ENCODE measurements at places on chromosomes 13 and 19.

DNA sequence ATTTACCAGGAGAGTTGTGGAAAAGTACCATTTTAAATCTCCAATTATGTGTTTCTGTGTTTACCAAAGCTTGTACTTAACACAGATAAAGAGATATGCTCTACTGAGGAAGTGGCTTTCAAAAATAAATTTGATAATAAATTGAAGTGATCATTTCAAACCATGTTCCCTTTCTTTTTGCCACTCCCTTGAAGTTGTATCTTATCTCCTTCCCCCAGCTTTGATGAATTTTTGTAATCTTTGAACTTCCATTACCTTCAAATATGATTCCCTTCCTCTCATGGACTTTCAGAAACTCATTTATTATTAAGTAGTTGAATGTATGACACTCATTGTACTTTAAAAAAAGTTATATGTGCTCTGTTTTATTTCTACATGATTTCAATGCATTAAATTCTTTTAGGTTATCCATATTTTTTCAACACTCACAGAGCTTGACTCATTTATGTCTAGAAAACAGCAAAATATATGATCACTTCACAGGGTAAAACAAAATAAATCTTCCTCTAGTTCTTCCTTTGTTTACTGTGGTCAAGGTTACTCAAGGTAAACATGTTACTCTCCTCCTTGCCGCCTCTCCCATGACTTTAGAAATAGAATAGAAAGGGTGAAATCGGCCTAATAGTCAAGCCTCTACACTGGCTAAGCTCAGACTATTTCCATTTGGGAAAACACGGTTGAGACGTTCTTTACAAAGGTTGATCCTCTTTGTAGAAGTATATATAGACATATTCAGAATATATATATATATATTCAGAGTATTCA is 251.2 kb upstream of the SPRY2 start:
- no peaks in the 10 kb centered on the region for H3K36me3 ChIP-seq
- no peaks in the 10 kb centered on the region for H3K27me3 ChIP-seq
- no peaks in the 10 kb centered on the region for H3K4me1 ChIP-seq
- H3K27ac ChIP-seq: no peak overlapping the region

DNA sequence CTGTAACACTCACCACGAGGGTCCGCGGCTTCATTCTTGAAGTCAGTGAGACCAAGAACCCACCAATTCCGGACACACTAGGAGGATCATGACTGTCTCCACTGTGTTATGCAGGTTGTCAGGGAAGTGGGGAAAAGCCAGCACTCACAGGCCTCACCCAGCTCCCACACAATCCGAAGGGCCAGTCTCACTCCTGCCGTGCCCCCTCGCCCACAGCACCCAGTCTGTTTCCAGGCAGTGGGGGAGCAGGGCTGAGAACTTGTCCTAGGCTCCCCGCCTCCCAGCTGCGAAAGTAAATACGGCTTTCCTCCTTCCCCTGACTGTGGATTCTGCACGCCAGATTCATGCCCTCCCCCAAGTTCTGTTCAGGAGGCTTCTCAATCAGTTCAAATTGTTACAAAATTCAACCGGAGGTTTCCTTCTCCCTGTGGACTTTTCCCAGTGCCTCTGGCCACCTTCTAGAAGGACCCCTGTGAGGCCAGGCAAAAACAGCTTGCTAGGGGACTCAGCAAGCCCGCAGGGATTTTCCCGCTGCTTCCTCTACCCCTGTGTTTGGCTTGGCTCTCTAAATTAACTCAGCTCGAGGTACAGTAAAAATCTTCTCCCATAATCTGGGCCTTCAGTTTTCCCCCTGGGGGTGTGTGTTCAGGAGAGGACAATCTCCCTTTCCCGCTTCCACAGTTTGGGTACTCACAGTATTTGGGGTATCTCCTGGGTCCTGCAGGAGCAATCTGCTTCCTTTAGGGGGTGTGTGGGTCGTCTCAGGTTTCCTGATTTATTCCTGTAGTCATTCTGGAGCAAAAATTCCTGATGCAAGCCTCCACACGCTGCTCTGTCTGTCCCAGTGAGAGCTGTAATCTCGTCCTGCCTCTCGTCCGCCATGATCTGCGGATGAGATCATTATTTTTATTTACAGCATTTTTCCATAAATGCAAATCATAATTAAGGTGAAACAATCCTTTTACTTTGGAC is 899.8 kb downstream of the GPC5 start:
- no peak overlapping the region for H3K27ac ChIP-seq
- no peaks in the 10 kb centered on the region for H3K27me3 ChIP-seq
- no peaks in the 10 kb centered on the region for H3K36me3 ChIP-seq
- H3K4me1 ChIP-seq: no peaks in the 10 kb centered on the region
- DNase-seq: no peak

DNA sequence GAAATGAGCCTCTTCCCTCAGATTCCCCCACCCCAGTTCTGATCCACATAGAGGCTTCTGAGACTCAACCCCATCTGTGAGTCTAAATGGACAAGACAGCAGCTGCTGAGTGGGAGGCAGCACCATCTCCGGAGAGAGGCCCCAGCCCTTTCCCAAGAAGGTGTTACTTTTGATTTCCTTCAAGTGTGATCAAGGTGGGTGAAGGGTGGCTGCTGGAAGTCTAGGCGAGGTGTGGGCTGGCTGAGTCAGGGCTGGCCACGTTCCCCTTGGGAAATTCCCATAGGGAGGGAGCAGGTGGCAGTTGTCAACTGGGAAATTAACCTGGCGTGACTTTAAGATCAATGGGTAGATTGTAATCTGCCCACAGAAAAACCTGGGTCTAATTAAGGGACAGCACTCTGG is 148.0 kb downstream of the FOXO1 start:
- no peak for DNase-seq
- H3K4me1 ChIP-seq: no peaks in the 10 kb centered on the region
- no peak overlapping the region for H3K4me3 ChIP-seq
- no peaks in the 10 kb centered on the region for H3K27me3 ChIP-seq

- no peak overlapping the region for H3K27ac ChIP-seq
- H3K4me3 ChIP-seq: no peak overlapping the region
- no peak for DNase-seq
- no peaks in the 10 kb centered on the region for H3K27me3 ChIP-seq
- H3K4me1 ChIP-seq: no peaks in the 10 kb centered on the region
- H3K36me3 ChIP-seq: no peaks in the 10 kb centered on the region
These were observed 605.3 kb upstream of the SPRY2 start for GRCh38 chr13:80946008-80946802.

- no peak overlapping the region for H3K4me3 ChIP-seq
- H3K4me1 ChIP-seq: no peaks in the 10 kb centered on the region
- H3K27me3 ChIP-seq: no peaks in the 10 kb centered on the region
- no peak for DNase-seq
- H3K27ac ChIP-seq: no peak overlapping the region
These were observed 46.1 kb downstream of the LHFPL6 start for GRCh38 chr13:39556866-39557265.

DNA sequence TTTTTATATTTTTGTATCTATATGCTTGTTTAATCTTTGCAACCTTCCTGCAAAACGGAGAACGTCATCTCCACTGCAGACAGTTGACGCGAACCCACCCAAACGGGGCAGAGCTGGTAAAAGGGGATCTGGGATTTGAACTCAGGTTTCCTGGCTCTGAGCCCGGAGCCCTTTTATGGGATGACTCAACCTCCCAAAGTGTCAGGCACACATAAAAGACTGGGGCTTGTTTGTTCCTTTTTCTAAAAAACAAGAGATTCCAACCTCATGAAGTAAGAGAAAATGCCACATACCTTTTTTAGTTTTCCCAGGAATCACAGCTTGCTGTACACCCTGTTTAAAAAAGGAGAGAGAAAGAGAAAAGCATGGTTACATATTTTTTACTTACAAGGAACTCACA is 78.9 kb downstream of the GADD45B start:
- no peaks in the 10 kb centered on the region for H3K27me3 ChIP-seq
- no peak for DNase-seq
- H3K4me1 ChIP-seq: peaks cover 10% of the 10 kb centered on the region
- peak overlapping the region; percentile 63 for H3K27ac ChIP-seq
- H3K36me3 ChIP-seq: no peaks in the 10 kb centered on the region

DNA sequence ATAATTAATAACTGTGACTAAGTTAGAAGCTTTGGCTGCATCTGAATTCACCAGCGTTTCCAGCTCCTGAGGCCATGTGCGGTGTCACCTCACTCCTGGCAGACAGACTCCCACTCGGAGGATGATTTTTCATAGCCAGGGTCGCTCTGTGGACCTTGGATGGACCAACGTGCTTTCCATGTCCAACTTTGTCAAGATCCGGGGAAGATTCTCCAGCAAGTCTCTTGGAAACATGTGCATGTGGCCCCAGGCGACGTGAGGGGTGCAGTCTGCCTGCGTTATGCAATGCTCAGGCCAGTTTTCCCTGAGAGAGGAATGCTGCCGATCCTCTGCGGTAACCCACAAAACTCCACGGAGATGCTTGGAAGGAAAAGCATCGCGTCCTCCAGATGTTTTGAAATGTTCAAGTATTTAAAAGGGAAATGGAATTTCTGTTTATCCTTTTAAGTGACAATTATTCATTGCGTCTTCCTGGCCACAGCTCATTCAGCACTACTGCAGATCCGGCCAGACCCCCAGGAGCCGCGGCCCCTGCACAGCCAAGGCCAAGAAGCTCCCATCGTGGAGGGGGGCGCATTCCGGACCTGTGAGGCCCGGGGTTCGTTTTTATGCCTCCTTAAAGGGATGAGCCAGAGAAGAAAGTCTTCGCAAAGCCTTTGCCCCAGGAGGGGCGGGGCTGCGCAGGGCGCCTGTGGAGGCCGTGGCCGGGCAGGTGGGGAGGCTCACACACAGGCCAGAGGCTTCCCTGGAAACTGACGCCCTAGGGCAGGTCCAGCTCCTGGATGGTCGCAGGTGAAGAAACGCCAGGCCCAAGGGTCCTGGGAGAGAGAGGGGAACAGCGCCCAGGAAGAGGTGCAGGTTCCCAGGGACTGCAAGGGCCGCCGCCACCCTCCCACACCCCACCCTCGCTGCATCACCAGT is 46.0 kb downstream of the C13orf46 start:
- no peak overlapping the region for H3K27ac ChIP-seq
- H3K27me3 ChIP-seq: no peaks in the 10 kb centered on the region
- no peaks in the 10 kb centered on the region for H3K36me3 ChIP-seq
- H3K4me3 ChIP-seq: no peak overlapping the region

GRCh38 chr13:106675311-106675710 is 107.4 kb upstream of the ARGLU1 start:
- H3K27ac ChIP-seq: no peak overlapping the region
- no peaks in the 10 kb centered on the region for H3K27me3 ChIP-seq
- DNase-seq: no peak
- H3K4me3 ChIP-seq: no peak overlapping the region

DNA sequence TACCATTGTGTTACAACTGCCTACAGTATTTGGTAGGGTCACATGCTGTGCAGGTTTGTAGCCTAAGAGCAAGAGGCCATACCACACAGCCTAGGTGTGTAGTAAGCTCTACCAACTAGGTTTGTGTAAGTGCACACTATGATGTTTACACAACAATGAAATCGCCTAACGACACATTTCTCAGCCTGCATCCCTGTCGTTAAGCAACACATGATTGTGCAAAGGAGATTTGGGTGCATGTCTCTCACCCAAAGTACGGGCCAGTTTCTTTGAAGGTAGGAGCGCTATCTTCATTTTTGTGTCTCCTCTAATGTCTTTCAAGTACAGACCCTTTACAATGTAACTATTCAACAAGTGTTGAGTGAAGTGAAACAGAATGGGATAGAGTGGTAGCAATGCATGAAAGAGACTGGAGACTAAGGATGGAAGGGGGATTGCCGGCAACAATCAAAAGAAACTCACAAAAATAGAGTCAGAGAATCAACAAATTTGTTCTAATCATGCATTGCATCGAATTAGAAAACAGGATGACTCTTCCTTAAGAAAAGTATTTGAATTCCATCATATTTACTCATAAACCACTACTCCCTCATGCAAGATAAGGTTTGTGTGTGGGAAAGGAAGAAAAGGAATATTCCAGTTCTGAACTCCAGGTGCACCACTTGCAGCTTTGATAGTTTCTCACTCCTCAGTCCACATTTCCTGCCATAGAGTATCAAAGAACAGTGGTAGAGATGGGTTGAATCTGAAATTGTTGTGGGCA is 60.2 kb upstream of the TNFRSF19 start:
- no peak overlapping the region for H3K4me3 ChIP-seq
- H3K4me1 ChIP-seq: no peaks in the 10 kb centered on the region
- no peaks in the 10 kb centered on the region for H3K36me3 ChIP-seq
- H3K27ac ChIP-seq: no peak overlapping the region

DNA sequence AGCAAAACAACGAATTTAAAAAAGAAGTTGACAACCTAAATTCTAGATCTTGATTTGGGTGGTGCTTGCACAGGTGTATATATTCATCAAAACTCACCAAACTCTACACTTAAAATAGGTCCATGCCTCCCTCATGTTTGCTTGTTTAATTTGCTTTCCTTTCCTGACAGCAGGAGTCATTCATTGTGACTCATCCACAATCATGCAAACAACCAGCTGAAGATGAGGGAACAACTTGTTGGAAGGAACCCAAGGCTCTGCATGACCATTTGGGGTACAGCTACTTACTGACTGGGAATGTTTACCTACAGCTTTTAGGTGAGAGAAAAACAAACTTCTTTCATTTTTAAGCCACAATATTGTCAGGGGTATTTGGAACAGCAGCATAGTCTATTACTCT is 96.6 kb downstream of the RXFP2 start:
- no peaks in the 10 kb centered on the region for H3K36me3 ChIP-seq
- H3K4me3 ChIP-seq: no peak overlapping the region
- H3K27me3 ChIP-seq: no peaks in the 10 kb centered on the region
- H3K4me1 ChIP-seq: no peaks in the 10 kb centered on the region
- no peak for DNase-seq

GRCh38 chr13:85013006-85013405 is 786.2 kb downstream of the SLITRK6 start:
- H3K4me3 ChIP-seq: no peak overlapping the region
- H3K27ac ChIP-seq: no peak overlapping the region
- H3K4me1 ChIP-seq: no peaks in the 10 kb centered on the region
- DNase-seq: no peak
- H3K36me3 ChIP-seq: no peaks in the 10 kb centered on the region

- H3K4me1 ChIP-seq: no peaks in the 10 kb centered on the region
- DNase-seq: no peak
- no peaks in the 10 kb centered on the region for H3K27me3 ChIP-seq
- H3K4me3 ChIP-seq: no peak overlapping the region
- H3K36me3 ChIP-seq: no peaks in the 10 kb centered on the region
- H3K27ac ChIP-seq: no peak overlapping the region
These were observed 199.7 kb upstream of the TSHZ3 start for GRCh38 chr19:31548941-31549340.

DNA sequence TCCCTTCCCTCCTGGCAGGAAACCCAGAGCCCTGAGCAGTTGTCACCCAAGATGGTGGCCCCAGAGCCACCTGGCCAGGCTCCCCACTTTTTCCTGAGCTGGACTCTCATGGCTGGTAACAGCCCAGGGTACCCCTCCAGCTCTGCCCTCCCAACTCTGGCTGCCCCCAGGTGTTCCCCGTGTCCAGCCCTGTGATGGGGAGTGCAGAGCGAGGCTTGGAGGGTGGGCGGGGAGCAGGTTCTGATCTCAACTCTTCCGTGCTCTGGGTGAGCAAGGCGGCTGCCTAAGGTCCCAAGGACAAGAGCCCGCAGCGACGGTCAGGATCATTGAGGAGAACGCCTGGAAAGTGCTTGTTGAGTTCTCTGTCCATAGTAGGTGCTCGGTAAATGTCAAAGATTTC is 54.7 kb upstream of the GAS6 start:
- H3K4me1 ChIP-seq: no peaks in the 10 kb centered on the region
- no peak for DNase-seq
- no peaks in the 10 kb centered on the region for H3K27me3 ChIP-seq
- no peaks in the 10 kb centered on the region for H3K36me3 ChIP-seq
- H3K27ac ChIP-seq: no peak overlapping the region

- no peak for DNase-seq
- no peaks in the 10 kb centered on the region for H3K36me3 ChIP-seq
- no peak overlapping the region for H3K4me3 ChIP-seq
These were observed 35.6 kb downstream of the UCHL3 start for GRCh38 chr13:75585153-75585552.
